ENCODE measurements at places on chromosomes 11 and 22.

- DNase-seq, result no peak
Observed at GRCh38 chr11:94147433-94147845, 18.8 kb downstream of the PANX1 start.

DNA sequence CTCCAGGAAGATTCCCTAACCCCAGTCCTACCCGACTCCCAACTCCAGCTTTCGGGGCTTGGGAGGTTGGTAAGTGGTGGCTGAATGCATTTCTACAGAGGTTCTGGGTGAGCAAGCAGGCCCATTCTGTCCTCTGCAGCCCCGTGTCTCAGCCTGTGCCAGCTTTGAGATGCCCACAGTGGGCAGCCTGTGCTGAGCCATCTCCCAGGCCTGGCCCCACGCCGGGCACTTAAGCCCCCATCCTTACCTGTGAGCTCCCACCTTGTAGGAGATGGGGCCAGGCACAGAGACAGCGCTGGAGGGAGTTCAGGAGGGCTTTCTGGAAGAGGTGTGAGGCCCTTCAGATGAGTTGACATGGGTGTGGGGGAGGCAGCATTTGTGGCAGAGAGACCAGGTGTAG lies 54.5 kb downstream of the ANO1 start:
- no peak for DNase-seq

DNA sequence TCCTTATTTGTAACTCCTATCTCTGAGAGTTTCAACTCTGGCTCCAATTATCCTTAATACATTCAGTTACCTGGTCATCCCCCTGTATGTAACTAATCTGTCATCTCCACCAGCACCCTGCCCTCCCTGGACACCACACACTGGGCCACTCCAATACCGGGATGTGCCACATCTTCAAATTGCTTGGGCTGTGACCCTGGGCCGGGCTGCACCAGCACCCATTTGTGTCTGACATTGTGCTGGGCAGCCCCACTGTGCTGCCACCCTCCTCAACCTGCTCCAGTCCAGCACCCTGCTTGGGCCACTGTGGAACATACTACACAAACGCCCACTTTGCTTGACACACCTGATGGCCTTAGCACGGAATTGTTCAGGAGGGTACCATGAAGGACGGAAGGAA lies 2.2 kb upstream of the USP18 start:
- DNase-seq, result no peak

DNA sequence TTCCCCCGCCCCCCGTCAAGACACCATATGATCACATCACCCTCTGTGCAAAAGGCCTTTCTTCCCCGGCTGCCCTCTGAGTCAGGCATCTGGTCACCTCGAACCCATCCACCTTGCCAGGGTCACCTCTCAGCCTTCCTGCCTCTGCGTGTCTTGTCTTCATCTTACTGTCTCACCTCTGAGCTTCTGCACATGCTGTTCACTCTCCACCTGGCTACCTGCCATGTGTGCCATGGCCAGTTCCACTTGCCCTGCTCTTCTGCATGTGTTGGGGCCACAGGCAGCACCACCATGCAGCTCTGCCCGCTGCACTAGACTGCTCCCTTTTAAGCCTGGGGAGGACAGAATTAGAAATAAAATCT lies 9.8 kb downstream of the ZNF74 start:
- DNase-seq, result no peak

GRCh38 chr22:44547371-44547770 lies 49.3 kb upstream of the RTL6 start:
- no peak for DNase-seq

DNA sequence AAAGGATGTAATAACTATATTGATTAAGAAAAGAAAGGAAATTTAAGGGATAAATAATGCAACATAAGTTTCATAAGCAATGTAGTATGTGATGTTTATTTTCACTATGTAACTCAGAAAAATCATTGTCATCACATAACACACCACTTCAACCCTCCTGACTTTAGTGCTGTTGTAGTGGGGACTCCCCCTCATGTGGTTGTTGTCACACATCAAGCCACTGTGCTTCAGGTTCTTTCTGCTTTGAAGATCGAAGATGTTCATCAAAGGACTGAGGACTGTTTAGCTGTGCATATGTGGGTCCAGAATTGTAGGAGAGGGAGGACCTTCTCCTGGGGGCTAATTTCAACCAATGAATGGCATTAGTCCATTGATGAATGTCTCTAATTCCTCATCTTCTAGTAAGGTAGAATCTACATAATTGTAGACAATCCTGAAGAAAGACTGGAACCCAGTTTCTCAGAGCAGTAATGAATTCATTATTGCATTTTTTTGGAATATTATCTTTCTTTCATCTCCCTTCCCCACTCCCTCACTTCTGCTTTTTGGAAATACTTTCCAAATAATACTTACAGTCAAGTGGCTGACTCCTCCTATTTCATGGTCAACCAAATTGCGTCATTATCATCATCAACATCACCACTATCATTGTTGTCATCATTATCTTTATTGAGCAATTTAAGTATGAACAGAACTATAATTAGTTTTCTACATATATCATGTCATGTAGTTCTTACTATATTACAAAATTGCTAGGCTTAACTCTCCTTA lies 9.8 kb upstream of the CARD16 start:
- no peak for DNase-seq

GRCh38 chr11:130774703-130775102 lies 141.6 kb downstream of the SNX19 start:
- no peak for DNase-seq

DNA sequence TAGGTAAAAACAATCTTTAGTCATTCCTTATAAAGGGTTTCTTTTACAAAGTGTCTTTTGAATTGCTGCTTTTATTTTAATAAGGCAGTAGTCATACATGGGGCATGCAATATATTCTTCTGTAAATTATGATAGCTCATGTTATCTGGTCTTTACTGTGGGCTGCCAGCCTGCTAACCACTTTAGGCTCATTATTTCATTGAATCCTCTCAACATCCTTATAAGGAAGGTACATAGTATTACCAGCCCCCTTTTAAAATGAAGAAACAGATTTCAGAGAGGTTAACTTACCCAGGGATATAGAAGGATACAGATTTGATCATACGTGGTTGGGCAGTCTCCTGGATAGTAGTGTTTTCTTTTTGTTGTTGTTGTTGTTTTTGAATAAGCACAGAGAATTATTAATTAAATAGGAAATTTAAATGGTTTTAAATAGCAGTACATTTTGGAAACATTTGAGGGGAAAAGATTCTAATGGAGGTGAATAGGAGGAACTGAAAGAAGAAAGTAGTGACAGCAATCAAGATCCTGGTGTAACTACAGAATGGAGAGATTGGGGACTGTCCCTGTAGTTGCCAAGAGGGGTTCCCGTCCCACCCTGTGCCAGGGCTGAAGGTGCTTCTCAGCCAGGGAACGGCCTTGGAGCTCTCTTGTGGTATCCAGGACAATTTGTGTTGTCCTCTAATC lies 21.0 kb downstream of the SPECC1L start:
- DNase-seq, result no peak

- no peak for DNase-seq
Observed at GRCh38 chr11:96294289-96294688, 48.7 kb downstream of the MAML2 start.
